ENCODE measurements at places on chromosomes 3 and 15. TPM values are rescaled to one million over a fixed set of nuclear protein-coding genes. Genes with fewer than 3 reads are reported as not detected.

DNA sequence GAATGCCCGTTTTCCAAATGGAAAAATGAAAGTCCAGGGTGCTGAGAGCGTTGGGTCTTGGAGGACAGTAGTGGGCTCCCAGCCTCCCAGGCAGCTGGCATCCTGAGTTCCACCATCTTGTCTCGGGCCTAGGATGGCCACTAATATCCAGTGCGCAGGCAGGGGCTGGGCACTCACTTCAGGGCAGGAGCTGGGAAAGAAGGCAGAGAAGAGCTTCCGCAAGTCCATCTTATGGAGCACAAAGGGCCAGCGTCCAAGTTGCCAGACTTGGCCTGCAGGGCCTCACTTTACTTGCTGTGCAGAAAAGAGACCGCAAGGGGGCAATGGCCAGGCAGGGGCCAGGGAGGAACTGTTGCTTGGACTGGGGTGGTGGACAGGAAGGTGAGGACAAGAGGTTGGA, 46.1 kb downstream of the IQSEC1 start:
- DNase-seq, result peak; percentile 75

DNA sequence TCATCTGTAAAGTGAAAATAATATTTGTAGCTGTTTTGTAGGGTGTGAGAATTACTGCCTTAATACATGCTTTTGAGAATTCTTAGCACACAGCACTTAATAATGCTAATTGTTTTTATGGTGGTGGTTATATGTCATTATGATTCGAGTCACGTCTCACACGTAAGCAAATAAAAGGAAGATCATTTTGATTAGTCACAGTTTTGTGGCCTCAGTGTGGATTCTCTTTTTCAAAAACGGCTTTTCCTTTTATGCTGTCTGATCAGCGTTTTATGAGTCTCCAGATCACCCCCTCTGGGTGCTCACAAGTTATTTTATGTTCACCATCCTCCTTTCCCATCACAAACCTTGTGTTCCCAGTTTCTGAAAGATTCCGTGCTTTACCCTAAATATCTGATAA, 255.6 kb upstream of the CNTN4 start:
- no peak for DNase-seq

DNA sequence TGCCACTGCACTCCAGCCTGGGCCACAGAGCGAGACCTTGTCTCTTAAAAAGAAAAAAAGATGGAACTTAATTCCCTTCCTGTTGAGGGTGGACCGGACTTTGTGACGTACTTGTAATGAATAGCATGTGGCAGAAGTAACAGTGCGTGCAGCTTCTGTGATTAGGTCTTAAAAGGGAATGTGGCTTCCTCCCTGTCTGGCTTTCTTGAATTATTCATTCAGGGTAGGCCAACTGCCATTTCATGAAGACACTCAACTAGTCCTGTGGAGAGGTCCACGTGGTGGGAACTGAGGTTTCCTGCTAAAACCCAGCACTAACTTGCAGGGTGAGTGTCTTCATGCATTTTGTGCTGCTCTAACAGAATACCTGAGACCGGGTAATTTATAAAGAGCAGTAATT, 98.9 kb upstream of the PIAS1 start:
- no peak for DNase-seq

- no peak for DNase-seq
Observed at GRCh38 chr15:25134546-25134945, 179.8 kb downstream of the SNRPN start.

Gene USP13
- 26.7 TPM for total RNA-seq

DNA sequence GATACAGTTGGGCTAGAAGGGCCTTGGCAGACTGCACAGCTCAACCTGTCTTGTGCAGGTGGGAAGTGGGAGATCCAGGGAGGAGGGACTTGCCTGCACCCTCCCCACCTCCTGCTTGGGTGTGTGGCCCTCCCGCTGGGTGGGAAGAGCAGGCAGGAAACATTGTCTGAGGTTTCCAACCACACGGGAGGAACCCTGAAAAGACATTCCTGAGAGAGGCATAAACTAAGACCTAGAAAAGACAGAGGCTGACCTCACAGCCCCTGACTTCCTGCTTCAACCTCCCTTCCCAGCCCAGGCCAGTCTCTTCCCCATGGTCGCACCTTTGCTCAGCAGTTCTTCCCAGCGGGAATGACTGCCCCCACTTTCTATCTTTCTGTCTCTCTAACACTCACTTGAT, 46.3 kb upstream of the INSYN1 start:
- DNase-seq, result no peak

- no peak for DNase-seq
Observed at GRCh38 chr3:149306751-149307434, 26.5 kb downstream of the TM4SF18 start.

- DNase-seq, result no peak
Observed at GRCh38 chr3:161682715-161683114, 186.1 kb downstream of the OTOL1 start.

Gene SLC7A14
- total RNA-seq, result 0.42 TPM

Gene GOLGA8M
- total RNA-seq, result not detected

DNA sequence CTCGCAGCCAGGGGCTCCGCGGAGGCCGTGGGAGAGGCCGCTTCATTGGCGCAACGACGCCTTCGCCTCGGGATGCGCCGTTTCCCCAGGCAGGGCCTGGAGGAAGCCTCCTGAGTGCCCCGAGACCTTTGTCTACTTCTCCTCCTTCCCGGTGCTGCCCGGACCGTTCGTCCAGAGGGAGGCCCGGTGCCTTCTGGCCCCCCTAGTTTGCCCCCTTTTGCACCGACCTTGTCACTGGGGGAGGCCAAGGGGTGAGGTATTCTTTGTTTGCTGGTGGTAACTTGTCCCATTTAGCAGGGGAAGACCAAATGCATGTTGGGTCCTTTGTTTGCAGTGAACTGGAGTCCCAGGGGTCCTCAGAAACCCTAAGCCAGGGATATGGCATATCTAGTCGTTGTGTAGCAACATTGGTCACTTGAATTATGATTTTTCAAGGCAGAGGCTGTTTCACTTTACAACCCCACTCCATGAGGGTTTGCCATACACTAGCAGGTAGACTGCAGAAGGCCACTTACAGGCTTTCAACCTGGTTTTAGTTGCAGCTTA, 615 bp downstream of the DHX30 start:
- DNase-seq, result no peak

GRCh38 chr3:48431224-48432029, 1.5 kb upstream of the PLXNB1 start:
- no peak for DNase-seq

- no peak for DNase-seq
Observed at GRCh38 chr3:58335652-58335947, 2.9 kb downstream of the PXK start.

DNA sequence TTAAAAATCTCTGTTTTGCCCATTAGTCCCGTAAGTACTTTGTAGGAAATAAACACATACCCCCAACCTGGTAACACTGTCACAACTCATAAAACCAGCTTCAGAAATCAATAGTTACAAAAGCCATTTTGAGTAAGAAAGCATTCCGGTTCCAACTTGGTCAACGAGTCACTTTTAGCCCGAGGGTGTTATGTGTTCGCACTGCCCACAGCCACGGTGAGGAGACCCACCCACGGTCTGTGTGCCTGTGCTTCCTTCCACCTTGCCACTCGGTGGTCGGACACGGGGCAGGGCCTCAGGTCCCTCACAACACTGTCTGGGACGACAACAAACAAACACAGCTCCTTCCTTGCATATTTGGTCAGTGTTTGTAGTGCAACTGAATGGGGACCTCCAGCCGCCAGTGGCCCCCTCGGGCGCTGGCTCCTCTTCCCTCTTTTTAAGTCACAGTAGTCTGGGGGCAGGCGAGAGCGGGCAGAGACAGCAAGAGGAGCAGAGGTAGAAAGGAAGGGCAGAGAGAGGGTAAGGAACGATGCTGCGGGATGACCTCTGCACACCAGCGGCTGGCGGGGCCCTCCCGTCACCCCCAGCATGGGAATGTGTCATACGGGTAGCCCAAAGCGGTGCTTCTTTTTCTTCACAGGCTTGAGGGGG, 5.2 kb upstream of the MUSTN1 start:
- DNase-seq, result no peak

GRCh38 chr3:44077267-44077666, 164.4 kb upstream of the TOPAZ1 start:
- DNase-seq, result no peak

GRCh38 chr15:63990454-63990853, 55.8 kb downstream of the DAPK2 start:
- DNase-seq, result no peak

Gene MME
- total RNA-seq, result 14.6 TPM

- peak; percentile 29 for DNase-seq
Observed at GRCh38 chr3:120604784-120605183, 8.6 kb downstream of the NDUFB4 start.

DNA sequence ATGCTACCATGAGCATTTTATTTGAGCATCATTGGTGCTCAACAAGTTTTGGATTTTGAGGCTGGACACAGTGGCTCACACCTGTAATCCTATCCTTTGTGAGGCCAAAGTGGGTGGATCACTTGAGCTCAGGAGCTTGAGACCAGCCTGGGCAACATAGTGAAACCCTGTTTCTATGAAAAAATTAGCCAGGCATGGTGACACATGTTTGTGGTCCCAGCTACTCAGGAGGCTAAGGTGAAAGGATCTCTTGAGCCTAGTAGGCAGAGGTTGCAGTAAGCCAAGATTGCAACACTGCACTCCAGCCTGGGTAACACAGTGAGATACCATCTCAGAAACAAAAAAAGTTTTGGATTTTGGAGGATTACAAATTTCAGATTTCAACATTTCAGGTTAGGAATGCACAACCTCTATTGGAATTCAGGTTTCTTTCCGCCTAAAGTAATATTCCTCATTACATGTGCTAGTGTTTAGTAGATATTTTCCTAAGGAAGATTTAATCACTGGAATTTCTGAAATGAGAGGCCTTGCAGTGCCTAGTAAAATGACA, 27.6 kb downstream of the CNOT10 start:
- no peak for DNase-seq

Gene ZSCAN2
- total RNA-seq, result 31.2 TPM

DNA sequence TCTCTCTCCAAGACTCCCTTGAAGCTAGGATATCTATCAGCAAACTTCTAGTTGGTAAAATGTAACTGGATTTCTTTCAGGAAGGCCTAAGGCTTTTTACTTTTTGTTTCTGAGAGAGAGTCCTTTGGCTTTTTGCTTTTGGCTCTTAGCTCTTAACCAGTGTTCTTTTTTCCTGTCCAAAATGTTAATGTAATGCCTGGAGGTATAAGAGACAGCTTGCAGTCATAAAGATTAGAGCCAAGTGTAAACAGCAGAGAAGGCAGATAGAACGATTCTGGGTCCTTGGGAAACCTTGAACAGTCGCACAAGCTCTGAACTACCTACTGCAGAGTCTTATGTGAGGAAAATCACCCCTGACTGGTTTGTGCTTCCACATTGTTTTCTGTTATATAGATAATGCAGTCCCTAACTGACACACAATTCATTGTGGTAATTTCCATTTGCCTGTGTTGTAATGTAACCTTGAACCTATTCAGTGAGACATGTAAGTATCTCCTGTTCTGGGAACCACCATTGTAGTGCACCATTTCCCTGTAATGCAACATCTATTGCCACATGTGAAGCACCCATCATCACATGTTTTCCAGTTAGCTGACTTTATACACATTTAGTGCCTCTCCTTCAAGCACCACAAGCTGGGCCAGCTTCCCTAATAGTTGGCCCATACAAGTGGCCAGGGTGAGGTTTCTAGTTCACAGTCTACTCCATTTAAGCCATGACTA, 1311.9 kb downstream of the ROBO1 start:
- DNase-seq, result no peak

- no peak for DNase-seq
Observed at GRCh38 chr15:90394074-90394473, 6.0 kb downstream of the IQGAP1 start.

DNA sequence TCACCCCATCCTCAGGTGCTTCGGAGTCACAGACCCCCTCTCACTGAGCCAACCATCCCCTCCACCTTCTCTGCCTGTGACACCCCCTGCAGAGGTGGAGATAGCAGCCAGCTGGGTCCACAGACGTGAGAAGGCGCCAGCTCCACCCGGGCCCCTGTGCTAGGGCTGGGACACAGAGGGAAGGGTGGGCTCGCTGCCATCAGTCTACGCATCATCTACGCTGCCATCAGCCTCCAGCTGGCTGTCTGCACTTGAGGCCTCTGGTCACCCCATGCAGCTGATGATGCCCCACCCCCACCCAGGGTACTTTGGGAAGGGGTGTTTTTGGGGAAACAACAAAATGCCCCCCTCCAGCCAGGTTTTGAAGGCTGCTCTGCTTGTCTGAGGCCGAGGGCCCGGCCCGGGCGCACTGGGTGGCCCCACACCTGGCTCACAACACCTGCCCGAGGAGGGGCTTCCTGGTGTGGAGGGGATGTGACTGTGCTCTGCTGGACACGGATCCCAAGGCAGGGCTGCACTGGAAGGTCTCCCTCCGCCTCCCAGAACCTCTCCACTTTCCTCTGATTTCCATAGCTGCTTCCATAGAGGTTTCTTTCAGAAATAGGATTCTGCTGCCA, 163.4 kb upstream of the IQSEC1 start:
- DNase-seq, result no peak

Gene MRPL3
- 154 TPM for total RNA-seq

DNA sequence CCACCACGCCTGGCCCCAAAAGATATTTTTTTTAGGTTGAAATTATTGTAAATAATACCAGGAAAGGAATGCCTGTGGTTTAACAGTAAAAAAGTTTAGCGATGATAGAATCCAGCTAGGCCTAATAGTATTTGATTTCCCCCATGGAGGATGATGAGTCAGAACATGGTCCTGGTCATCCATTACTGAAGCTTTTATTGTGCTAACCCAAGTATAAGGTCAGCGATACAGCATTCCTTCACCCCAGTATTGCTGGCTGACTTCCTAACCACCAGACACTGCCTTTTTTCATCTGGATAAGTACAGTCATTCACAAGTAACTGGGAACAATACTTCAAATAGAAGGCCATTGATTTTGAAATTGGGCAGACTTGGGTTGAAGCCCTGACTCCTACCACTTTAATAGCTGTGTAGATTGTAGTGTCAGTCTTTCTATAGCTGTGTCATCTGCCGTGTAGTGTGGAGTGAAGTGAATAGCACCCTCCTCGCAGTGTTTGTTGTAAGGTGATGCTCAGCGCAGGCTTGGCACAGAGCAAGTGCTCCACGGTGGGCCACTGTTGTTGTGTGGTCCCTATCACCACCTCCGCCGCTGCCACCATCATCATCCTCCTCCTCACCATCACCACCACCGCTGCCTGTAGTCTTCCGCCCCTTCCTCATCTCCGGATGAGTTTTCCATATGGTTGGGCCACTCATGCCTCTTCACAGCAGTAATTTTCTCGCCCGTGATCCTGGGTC, 436.0 kb upstream of the TPM1 start:
- DNase-seq, result no peak

GRCh38 chr15:43294091-43294706, 27.5 kb upstream of the TGM5 start:
- no peak for DNase-seq

DNA sequence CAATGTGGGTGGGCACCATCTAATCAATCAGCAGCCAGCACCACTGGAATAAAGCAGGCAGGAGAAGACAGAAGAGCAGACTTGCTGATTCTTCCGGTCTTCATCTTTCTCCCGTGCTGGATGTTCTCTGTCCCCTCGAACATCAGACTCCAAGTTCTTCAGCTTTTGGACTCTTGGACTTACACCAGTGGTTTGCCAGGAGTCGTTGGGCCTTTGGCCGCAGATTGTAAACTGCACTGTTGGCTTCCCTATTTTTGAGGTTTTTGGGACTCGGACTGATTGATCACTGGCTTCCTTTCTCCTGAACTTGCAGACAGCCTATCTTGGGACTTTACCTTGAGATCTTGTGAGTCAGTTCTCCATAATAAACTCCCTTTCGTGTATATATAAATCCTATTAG, 292.8 kb downstream of the BCHE start:
- DNase-seq, result no peak
